T-cell (primary cell): ENCODE measurements at places on chromosomes 1 and 21. TPM values are rescaled to one million over a fixed set of nuclear protein-coding genes. Genes with fewer than 3 reads are reported as not detected.

The TPRG1L gene
- 48.5 TPM for total RNA-seq

The SPATA46 gene
- total RNA-seq: not detected

The VAV3 gene
- total RNA-seq: 8.3 TPM

The C1orf53 gene
- total RNA-seq: not detected

The BROX gene
- total RNA-seq: 53.9 TPM

The GPR153 gene
- total RNA-seq: 0.35 TPM

The NBPF4 gene
- not detected for total RNA-seq

The GPR37L1 gene
- not detected for total RNA-seq

The SLFNL1 gene
- 0.82 TPM for total RNA-seq

The SLAMF7 gene
- total RNA-seq: 9.5 TPM

The CDC7 gene
- total RNA-seq: 4.6 TPM

The CCDC185 gene
- total RNA-seq: not detected

The CC2D1B gene
- 83.6 TPM for total RNA-seq

The CHIT1 gene
- total RNA-seq: not detected

The NOL9 gene
- total RNA-seq: 66.6 TPM

The OPTC gene
- total RNA-seq: not detected

The STMN1 gene
- 28.4 TPM for total RNA-seq

The SIK1 gene
- total RNA-seq: 405 TPM

The CFAP141 gene
- total RNA-seq: not detected

The CCT3 gene
- total RNA-seq: 87.2 TPM
